ENCODE measurements at places on chromosomes 2 and 18.

DNA sequence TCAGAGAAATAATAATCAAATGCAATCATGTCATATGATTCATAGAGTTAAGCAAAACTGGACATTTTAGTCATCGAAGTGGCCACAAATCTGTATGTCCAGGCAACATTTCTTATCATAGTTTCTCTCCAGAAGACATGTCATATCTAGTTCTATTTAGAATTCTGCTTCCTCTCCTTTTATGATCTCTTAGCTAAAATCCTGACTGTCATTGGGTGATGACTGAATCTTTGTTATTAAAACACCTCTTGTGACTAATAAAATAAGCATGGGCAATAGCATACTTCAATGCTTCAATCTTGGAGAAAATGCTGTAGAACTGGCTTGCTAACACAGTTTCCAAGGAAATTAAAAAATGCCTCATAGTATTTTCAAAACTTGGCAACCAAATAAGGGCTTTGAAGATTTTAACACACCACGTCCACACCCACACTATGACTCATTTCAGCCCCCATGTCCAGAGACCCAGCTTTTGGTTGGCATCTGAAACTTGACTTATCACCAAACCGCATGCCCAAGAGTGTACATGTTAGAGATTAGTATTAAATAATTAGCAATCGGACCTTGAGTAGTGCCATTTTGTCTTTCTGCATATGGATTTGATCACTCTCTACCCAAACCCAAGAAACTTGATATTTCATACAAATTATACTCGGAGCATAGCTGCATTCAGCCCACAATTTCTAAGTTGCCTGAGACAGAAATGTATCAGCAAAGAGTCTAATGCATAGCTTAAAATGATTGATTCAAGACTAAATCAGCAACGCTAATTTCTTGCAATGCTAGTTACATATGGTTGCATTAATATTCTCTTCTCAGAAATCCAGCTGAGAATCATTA lies 106.5 kb upstream of the ETAA1 start:
- DNase-seq: peak; percentile 92

- no peak for DNase-seq
Observed at GRCh38 chr18:50607378-50607926, 47.6 kb downstream of the MAPK4 start.

DNA sequence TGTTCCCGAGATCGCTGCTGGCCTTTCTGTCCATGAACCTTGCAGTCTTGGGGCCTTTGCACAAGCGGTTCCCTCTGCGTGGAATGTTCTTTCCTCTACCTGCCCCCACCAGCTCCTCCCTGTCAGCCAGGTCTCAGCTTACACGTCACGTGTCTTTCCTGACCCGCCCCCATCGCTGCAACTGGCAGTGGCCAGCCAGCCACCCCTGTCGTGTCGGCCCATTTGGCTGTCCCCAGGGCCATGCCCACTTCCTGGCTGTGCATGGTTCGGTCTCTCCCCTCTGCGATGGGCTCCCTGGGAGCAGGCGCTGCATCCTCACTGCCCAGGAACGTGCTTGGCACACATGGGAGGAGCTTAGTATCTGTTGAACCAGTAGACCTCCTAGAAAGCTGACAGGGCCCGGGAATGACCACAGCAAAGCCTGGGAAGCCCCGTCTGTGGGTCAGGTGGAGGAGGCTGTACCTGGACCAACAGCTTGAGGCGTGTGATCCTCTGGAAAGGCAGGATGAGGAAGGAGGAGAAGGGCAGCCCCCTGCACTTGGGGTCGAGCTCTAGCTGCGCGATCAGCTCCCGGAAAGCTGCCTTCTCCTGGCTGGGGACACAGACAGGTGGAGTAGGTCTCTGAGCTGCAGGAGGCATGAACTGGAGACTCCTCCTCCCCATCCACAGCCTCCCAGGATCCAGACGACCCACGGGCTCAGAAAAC lies 21.0 kb downstream of the SNORC start:
- no peak for DNase-seq

DNA sequence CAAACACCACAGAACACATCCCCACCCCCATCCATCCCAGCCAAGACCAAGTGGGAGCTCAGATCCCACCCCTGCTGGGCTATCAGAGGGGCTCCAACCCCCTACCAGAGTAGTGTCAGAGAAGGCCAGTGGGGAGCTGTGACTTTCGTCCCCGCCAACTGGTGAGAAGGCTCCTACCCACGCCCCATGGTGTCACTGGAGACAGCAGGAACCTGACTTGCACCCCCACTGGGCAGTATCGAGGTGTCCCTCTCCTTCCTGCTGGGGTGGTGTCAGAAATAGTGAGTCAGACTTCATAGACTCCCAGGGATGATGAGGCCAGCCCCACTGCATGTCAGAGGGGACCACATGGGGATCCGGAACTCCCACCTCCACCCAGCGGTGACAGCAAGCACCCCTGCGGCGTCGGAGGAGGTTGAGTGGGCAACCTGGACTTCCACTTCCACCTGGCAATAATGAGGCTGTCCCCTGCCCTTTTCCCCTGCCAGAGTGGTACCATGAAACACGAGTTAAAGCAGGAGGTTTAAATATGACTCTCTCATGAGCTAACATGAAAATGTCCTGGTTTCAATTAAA lies 106.7 kb downstream of the CTIF start:
- no peak for DNase-seq

GRCh38 chr2:219852626-219853025 lies 225.2 kb downstream of the SLC4A3 start:
- no peak for DNase-seq

DNA sequence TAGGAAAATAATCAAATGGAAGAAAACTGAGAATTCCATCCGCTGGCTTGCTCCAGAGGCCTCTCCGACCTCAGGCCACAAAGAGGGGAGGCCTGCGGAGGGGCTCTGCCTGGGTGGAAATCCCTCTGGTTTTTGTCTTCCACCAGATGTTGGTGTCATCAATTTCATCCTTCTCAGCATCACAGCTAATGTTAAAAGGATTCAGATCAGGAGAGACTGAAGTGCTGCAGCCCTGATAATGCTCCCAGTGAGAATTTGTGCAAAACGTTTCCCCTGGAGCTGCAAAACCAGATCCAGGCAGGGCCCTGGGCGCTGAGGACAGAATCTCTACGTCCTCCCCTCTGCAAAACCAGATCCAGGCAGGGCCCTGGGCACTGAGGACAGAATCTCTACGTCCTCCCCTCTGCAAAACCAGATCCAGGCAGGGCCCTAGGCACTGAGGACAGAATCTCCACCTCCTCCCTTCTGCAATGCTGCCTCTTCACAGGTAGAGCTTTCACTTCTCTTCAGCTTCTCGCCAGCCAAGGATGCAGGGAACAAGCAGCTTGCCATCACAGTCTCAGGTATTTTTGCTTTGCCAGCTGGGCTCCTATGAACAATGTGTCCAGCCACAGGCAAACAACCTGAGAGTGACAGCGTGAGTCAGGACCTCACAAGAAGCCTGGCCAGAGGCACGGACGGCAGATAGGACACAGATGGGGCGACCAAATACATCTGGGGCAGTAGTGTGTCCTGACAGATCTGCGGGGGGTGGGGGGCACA lies 81.2 kb downstream of the TMEM18 start:
- DNase-seq: no peak

- no peak for DNase-seq
Observed at GRCh38 chr2:31334311-31335026, 80.1 kb downstream of the XDH start.

- peak; percentile 95 for DNase-seq
Observed at GRCh38 chr2:46135958-46136357, 161.2 kb upstream of the EPAS1 start.

DNA sequence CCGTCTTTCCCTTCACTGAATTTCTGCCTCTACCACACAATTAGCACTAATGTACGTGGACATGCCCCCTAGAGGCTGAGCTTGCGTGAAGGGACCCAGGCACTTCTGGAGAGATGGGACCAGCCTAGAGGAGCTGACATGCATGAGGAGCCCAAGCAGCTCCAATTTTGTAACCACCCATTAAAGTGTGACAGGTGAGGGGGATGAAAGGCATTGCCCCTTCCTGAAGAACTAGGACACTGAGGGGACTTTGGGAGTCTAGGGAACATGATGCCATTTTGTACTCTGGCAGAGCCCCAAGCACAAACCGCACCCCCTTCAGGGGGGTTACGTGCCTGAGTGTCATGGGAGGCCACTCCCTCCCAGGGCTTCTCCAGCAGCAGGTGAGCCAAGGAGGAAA lies 63.6 kb downstream of the HNRNPLL start:
- DNase-seq: no peak

DNA sequence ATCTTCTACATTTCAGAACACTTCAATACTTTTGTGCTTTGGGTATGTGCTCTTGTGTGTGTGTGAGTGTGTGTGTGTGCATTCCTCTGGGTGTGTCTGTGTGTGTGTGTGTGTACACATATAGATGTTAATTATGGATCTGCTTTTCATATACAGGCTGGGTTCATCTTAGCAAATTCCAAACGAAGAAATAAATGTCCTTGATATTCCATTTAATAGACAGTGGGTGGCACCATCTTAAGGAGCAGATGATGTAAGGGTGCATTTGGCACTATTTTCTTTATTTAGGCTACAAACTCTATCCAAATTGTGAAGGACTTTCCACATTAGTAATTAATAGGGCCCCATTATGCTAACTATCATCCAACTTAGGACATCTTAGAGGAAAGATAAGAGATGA lies 425.8 kb upstream of the POU3F3 start:
- DNase-seq: no peak

DNA sequence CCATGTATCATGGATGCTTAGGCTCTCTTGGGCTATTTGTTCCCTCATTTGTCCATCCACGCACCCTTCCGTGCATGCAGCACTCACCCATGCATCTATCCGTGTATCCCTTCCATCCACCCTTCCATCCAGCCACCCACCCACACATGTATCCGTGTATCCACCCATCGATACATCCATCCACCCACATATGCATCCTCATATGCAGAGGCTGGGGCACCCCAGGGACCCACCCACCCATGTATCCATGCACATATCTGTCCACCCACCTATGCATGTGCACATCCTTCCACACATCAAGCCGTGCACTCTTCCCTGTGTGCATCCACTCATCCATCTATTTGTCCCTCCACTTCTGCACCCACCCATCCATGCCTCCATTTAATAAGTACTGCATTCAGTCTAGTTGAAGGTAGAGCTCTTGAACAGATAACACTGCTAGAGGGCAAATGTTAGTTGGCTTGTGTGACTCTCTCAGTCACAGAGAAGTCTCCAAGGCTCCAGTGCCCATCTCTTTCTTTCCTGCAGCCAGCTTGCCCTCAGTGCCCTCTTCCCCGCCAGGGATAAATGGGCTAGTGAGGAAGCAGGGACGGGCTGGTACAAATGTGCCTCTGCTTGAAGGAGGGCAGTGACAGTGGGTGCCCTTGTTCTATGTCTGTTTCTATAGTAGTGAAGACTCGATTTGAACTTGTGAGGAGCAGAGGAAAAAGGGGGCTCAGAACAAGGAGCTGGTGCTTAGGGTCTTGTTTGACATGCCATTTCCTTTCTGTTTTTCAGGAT lies 61.5 kb downstream of the EMILIN2 start:
- no peak for DNase-seq

DNA sequence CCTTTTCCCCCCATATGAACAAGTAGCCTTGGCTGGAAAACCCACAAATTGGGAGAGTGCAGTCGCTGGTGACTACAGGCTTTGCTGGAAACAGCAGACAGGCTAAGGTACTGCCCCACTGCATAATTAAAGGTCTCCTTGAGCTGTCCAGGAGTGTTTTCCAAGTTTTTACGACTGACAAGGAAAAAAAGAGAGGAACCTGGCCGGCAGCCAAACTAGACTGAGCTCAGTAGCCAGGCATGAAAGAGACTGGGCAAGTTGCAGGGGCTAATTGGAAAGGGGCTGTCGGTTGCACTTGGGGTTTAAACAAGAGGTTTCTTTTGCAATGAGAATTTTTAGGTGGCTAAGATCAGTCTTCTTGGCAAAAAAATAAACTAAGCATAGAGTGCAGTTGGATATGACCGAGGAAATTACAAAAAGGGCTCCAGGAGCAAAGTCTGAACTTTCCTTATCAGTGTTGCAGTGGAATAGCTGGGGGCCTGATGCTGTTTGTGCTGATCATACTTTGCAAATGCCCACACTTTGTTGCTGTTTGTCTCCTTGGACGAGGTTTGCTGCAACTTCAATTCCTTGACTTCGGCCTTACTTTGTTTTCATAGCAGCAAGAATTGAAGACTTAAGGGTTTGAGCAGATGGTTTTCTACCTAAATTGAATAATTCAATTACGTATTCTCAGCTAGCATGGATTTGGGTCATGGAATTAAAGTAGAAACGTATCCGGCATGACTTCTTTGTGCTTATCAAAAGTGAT lies 2.1 kb downstream of the GULP1 start:
- peak; percentile 71 for DNase-seq

DNA sequence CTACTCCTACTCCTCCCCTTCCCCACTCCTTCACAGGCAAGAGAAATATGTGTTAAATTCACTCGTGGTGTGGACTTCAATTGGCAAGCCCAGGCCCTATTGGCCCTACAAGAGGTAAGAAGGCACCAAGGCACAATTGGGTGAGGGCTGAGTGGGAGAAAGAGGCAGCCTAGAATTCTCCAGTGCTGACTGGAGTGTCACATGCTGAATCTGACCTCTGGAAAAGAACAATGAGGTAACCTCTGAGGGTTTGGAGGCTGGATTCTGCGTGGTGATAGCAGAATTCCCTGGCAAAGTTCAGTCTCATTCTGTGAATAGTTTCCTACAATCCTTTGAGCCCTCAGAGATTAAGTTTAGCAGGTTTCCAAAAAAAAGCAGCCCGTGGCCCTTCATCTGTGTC lies 6.9 kb downstream of the CENPA start:
- DNase-seq: no peak

GRCh38 chr2:179701524-179702110 lies 159.8 kb downstream of the ZNF385B start:
- peak; percentile 45 for DNase-seq

DNA sequence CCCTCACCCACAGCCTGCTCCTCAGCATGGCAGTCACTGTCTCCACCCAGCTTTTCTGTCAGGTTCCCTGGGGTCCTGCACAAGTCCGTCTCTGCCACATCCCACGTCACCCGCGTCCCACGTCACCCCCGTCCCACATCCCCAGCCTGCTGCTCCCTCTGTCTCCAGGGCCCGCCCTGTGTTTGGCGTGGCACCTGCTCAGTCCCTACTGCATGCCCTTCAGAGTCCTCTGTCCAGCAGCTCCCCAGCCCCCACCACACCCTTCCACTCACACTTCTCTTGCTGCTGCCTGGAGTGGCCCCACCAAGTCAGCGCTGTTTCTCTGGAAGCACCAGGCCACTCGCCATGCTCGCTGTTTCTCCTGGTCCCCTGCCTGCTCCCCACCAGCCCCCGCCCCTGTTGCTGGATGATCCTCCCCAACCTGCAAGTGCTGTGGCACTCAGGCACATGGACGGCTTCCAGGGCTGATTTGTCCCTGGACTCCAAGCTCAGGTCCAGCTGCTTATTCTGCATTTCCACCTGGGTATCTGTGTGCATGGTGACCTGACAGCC lies 18.8 kb downstream of the ATG4B start:
- no peak for DNase-seq

- DNase-seq: no peak
Observed at GRCh38 chr18:8003878-8004675, 437.0 kb downstream of the PTPRM start.

GRCh38 chr2:26317377-26318105 lies 28.4 kb upstream of the SELENOI start:
- DNase-seq: no peak
